Dorsolateral prefrontal cortex (tissue), 122 donors: ENCODE measurements at places on chromosomes 16 and 17.
A peak's percentile ranks its signal among the peaks of the same experiment; 100 is the strongest.

GRCh38 chr16:49018259-49018931, 263.2 kb downstream of the CBLN1 start:
- no peak for DNase-seq

- no peak for DNase-seq
Measured at GRCh38 chr17:30922235-30923030, 688 bp downstream of the ADAP2 start.

GRCh38 chr17:34024806-34025551, 230.1 kb upstream of the CCL2 start:
- DNase-seq, result no peak

DNA sequence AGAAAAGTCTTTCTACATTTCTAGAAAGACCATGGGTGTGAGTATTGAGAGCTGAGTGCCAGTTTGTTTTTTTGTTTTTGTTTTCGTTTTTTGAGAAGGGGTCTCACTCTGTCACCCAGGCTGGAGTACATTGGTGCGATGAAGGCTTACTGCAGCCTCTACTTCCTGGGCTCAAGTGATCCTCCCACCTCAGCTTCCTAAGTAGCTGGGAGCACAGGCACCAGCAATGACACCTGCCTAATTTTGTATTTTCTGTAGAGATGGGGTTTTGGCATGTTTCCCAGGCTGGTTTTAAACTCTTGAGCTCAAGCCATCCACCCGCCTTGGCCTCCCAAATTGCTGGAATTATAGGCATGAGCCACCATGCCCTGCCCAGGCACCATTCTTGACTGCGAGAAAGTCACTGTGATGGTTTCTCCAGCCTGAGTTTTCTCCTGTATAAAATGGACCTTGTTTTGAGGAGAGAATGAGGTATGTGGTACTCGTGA, 673.8 kb downstream of the MAF start:
- DNase-seq, result peak; percentile 11

DNA sequence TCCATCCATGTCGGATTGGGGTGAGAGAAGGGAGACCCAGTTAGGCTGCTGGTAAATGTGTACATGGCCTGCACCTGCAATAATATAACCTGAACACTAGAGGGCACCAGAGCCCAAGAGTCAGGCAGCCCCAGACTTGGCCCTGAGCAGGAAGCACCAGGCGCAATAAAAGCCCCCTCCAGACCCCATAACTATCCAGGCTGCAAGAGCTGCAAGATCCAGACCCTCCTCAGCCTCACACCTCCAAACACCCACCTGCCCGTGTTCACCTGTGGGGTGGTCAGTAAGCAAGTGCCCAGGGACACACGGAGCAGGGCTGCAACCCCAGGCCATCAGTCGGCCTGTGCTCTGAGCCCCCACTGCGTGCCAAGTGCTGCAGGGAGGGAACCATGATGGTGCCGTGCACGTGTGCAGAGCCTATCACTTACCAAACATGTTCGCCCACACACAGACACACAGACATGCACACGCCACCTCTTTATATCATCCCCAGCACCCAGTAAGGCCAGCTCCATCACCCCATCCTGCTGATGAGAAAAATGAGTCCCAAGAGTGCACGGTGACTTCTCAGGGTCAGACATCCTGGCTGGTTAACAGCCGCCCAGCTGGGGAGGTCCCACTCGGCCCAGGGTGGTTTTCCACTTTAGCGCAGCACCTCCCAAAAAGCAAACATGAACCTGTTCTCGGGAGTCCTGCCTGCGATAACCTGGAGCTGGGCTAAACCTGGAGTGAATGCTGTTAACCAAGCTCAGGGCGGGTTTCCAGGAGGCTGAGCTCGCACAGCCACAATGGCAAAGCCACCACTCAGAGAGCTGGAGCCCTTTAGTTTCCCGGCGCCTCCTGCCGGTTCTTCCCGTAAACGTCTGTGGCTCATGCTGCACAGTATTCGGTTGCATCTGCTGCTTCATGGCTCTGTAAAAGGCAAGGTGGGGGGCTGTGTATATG, 439.8 kb downstream of the SOX9 start:
- peak; percentile 52 for DNase-seq

- DNase-seq, result no peak
Measured at GRCh38 chr16:6913566-6913965, 419.1 kb upstream of the RBFOX1 start.

GRCh38 chr17:8855477-8856204, 11.8 kb downstream of the PIK3R6 start:
- no peak for DNase-seq
